ENCODE measurements at places on chromosomes 3 and 15.
A peak's percentile ranks its signal among the peaks of the same experiment; 100 is the strongest.

DNA sequence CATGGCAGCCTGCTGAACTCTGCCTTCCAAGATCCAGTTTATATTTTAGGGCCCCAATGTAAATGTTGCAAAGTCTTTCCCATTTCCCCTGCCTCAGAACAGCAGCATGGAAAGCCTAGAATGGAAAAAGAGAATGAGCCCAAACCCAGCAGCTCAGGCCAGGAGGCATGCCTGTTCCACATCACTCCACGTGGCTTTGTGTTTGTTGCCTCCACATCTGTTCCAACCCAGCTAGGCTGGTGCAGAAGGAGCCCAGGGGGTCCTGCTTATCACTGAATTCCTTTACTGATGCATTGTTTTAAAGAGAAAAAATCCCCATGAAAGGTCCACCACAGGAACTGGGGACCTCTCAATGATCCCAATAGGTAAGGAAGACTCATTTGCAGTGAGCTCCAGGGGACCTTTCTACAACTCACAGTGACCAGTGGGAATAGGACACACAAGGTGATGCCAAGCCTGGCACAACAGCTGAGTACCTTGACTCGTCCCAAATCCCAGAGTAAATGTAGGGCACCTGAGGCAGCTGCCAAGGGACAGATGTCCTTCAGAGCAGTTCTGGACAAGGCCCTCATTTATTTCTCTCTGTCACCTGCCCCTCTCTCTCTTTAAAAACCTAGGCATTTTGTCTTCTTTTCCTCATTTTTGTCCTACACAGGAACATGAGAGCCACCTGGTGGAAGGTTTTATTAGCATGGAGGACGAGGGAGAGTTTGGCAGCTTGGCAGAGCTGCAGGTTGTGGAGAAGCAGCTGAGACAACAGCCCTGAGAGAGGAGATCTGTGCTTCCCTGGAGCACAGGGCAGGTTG lies 41.7 kb upstream of the ADAMTS17 start:
- peak; percentile 8 for DNase-seq

DNA sequence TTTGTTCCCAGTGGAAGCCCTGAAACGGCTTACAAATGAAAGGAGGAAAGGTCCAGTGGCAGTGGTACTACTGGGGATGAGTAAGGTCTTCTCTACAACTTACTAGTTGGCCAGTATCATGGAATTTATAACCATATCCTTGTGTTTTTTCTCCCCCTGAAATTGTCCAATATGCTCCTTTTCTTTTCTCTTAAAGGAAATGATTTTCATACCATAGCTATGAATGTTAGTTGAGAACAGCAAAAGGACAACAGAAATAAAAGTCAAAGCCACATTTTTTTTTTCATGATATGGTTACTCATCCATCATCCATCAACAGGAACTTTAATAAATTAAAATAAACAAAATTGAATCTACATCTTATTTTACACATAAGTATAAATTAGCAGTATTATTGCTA lies 450.4 kb downstream of the MFSD1 start:
- no peak for DNase-seq

DNA sequence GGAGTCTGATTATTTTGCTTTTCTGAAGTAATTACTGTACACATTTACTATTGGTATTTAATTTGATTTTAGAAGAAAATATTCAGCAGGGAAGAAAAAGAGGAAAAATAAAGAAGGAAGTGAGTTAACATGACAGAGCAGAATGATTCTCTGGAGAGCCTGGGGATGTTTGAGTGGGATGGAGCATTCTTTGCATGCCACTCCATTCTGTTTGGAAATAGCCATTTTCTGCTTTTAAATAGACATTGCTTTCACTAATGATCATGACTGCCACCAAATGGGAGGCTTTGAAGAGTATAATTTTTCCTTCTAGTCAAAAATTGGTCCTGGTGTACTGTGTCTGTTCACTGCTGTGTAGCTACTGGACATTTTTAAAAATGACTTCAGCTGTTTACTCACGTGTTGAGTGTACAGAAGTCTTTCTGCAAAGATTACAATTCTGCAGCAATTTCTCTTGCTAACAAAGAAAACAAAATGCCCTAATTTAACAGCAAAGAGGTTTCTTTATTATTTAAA lies 196.1 kb downstream of the RYR3 start:
- no peak for DNase-seq

GRCh38 chr3:17942856-17943255 lies 200.4 kb upstream of the TBC1D5 start:
- DNase-seq = no peak

DNA sequence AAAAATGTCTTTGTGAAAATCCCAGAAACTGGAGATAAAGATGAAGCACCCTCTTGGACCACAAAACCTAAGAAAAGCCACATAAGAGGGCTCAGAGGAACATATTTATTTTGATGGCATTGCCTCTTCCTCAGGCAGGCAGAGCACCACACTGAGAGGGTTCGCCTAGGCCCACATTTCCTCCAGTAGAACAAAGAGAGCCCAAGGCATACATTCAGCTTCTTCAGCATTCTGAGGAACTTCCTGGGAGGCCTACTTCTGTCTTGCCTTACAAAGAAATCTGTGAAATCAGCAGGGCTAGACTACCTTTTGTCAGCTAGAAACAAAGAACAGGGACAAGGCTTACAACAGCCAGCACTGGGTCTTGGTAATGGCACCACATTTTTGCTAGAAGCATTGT lies 1325.3 kb downstream of the SI start:
- no peak for DNase-seq

- DNase-seq = no peak
These were observed 44.0 kb downstream of the GASK1A start for GRCh38 chr3:43023066-43023465.

- no peak for DNase-seq
These were observed 9.3 kb downstream of the IRAK2 start for GRCh38 chr3:10173926-10174435.

- DNase-seq = no peak
These were observed 32.1 kb upstream of the PCSK6 start for GRCh38 chr15:101521591-101521990.

GRCh38 chr3:145776782-145777408 lies 384.1 kb downstream of the PLOD2 start:
- DNase-seq = no peak

DNA sequence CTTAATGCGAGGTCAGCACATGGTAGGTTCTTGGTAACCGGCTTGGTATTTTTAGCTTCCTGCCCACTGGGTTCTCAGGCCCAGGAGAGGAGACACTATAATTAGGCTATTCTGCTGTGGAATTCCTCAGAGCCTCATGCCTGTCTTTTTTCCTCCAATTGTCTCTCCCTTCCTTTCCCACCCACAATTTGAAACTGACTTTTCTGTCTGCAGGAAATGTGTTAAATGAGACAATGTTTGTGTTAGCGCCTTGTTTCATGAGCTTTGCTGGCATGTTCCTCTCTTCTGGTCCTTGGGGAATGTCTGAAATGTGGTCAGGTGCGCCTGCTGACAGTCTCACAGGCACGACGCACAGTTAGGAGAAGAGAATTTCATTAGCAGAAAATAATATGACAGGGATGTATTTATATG lies 223.6 kb upstream of the CTNNB1 start:
- no peak for DNase-seq

GRCh38 chr15:85374831-85375230 lies 5.6 kb upstream of the AKAP13 start:
- DNase-seq = no peak

- no peak for DNase-seq
These were observed 48.1 kb downstream of the ADAM10 start for GRCh38 chr15:58701376-58701775.

DNA sequence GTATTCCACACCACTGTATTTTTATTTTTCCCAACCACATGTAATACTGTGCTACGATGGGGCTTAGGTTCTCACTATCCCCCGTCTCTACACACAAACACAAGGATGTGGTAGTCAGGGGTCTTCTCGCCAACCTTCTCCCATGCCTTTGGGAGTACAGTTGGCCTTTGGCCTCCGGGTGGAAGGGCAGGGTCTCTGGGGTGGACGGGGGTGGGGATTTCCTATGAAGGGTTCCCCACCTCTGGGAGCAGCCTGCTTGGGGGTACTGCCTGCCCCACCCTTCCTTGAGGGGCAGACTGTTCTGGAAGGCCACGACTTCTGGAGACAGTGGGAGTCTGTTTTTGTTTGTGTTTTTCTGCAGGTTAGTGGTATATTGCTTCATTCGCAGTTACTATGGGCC lies 21.3 kb upstream of the RAD18 start:
- no peak for DNase-seq

DNA sequence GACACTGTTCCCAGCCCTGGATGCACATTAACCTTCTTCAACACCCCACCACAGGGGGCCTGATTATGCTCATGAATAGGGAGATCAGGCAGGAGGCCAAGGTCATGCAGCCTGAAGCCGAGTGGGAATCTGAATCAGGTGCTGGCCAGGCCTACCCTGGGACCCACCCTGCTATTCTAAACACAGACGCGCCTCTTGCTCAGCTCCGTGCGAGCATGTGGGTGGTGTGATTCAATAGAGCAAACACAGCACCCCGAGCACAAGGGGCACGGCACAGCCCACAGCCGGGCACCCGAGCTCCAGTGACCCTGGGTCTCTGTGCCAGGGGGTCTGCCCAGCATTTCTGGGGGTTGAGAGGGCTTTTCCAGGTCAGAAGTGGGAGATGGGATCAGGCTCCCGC lies 24.6 kb upstream of the GRIP2 start:
- DNase-seq = no peak

DNA sequence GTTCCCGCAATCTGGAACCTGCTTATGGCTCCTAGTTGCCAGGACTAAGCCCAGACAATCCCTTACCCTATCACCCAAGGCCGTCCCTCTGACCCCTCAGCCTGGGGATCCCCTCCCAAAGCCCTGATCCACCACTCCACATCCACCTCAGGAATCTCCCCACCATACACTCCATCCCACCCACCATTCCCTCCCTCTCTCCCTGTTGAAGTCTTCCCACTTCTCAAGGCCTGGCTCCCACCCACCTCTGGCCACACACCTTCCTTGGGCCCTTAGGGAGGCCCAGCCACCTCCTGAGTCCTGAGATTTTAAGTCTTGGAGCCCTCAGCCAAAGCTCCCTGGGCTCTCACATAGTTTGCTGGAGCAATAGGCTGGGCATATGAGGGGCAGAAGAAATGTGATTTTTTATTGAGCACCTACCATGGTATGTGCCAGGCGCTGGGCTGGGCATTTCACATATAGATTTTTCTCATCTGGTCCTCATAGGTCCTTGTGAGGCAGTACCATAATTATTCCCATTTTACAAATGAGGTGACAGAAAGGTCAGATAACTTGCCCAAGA lies 48.1 kb downstream of the HCN4 start:
- DNase-seq = no peak

DNA sequence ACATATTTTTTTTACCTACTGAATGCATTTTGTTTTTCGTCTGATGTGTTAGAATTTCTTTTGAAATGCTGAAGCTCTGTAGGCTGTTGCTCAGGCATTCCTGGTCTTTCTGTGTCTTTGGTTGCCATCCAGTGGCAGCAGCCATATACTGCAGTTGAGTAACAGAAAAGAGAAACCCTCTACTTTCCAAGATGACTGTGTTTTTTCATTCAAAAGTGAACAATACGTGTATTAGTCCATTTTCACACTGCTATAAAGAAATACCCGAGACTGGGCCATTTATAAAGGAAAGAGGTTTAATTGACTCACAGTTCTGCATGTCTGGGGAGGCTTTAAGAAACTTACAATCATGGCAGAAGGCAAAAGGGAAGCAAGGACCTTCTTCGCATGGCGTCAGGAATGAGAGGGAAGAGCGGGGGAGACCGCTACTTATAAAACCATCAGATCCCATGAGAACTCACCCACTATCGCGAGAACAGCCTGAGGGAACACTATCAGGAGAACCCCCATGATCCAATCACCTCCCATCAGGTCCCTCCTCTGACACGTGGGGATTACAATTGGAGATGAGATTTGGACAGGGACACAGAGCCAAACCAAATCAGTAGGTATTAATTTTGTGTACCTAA lies 4.7 kb upstream of the GOLGA8B start:
- peak; percentile 58 for DNase-seq

DNA sequence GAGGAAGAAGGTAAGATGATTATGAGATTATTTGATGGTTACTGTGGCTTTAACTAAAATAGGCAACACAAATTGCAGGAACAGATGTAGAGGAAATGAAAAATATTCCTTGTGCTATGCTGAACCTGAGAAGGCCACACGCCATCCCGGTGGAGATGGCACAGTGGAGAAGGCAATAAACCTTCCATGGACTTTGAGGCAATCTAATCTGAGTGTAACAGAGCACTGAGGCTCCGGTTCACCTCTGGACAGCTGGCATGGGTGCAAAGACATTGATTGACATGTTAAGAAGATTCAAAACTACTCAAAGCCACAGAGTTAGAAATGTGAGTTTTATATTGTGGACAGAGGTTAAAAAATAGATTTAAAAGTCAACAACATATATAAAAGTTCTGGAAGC lies 535.7 kb downstream of the AGBL1 start:
- DNase-seq = no peak

GRCh38 chr3:104676241-104676640 lies 690.5 kb upstream of the ALCAM start:
- DNase-seq = no peak

DNA sequence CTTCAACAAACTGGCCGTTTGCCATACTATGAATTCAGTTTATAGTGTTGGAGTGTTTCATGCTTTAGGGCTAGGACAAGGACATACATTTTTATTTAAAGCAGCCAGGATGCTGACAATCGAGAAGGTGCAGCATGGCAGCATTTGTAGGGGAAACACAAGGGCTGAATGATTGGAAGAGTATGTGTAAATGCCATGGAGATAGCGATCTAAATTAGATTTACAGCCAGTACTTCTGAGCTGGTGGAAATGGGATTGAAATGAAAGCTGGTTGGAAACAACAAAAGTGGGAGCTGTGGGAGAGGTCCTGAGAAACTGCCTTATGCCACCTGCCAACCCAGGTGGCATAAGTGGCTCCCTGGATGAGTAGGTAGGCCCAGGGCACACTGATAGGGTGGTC lies 209.9 kb upstream of the MRPL3 start:
- DNase-seq = no peak

- no peak for DNase-seq
These were observed 540.3 kb upstream of the CCDC54 start for GRCh38 chr3:106836906-106837305.

DNA sequence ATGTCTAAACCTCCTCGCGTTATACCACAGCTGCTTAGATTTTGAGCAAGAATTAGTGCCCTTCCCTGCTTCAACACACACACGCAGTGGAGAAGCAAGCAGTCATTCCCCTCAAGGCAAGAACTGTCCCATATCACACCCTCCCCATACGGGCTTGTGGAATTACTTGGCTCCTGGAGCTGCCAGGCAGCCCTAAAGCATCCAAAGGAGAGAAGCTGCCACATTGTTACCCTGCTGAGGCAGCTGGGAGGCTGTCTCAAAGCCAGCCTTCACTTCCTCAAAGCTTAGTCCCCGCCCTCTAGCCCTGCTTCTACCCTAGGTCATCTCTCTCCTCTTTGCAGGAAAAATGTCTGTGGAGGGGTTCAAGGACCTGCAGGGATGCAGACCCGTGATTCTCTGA lies 153.4 kb downstream of the RORA start:
- no peak for DNase-seq

GRCh38 chr3:125160606-125161371 lies 51.8 kb downstream of the SLC12A8 start:
- no peak for DNase-seq

- DNase-seq = no peak
These were observed 23.7 kb downstream of the EXOSC7 start for GRCh38 chr3:44999782-45000181.

Measured in right kidney (tissue), 9 donors.